ENCODE measurements at places on chromosomes 2 and 18.

- DNase-seq, result no peak
Measured at GRCh38 chr2:228377533-228377932, 196.0 kb upstream of the SPHKAP start.

GRCh38 chr2:197606180-197606579, 69.2 kb downstream of the RFTN2 start:
- no peak for DNase-seq

DNA sequence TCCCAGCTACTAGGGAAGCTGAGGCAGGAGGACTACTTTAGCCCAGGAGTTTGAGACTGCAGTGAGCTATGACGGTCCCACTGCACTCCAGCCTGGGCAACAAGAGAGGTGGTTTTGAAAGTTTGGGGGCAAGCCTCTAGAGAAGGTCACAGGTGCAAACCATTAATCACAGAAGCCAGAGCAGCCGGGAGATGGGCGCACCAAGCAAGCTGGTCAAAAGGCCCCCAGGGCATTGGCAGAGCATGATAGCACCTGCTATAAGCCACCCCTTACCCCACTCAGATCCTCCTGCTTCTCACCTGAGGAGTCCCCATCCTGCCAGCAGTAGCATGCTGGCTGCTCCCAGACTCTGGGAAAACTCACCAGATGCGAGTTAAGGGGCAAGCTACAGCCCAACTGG, 116.1 kb upstream of the RAB12 start:
- DNase-seq, result no peak

DNA sequence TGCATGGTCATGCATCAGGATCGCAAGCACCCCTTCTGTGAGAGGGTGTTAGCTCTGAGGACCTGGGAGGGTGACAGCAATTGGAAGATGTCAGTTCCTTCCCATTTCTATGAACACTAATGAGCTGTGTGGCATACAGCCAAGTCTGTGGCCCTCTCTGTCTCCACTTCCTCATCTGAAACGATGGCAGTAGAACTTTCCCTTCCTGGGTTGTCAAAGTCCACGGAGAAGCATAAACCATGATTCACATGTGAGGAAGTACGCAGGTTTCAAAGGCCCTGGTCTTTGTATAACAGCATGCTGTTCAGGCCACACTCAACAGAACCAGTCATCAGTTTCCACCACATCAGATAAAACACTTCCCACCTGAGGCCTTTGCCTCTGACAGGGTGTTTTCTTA, 167.4 kb upstream of the RAB6C start:
- DNase-seq, result no peak

GRCh38 chr2:29246383-29247300, 131.4 kb downstream of the CLIP4 start:
- DNase-seq, result no peak

GRCh38 chr2:233486778-233487552, 79.6 kb downstream of the USP40 start:
- no peak for DNase-seq

Measured in stimulated activated CD4-positive, alpha-beta T cell treated with anti-CD3 and anti-CD28 coated beads, Interleukin-1b, Interleukin-23, amount 100 ng/mL, for 1 hour (primary cell).